ENCODE measurements at places on chromosomes 13 and 19.

DNA sequence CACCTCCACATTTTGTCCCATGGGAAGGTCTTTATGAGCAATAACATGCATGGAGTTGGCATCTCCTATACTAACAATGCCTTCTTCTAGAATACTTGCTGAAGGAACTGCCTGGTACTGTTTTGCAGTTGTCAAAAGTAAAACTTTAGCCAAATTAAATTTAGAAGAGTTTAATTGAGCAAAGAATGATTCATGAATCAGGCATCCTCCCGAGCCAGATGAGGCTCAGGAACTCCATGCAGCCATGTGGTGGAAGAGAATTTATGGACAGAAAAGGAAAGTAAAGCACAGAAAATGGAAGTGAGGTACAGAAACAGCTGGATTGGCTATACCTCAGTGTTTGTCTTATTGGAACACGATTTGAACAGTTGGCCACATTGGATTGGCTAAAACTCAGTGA is 1081.9 kb downstream of the SLITRK1 start:
- no peak for DNase-seq

GRCh38 chr19:33660410-33661124 is 38.8 kb downstream of the CHST8 start:
- no peak for DNase-seq

GRCh38 chr13:93372856-93373255 is 146.2 kb downstream of the GPC6 start:
- DNase-seq: no peak

DNA sequence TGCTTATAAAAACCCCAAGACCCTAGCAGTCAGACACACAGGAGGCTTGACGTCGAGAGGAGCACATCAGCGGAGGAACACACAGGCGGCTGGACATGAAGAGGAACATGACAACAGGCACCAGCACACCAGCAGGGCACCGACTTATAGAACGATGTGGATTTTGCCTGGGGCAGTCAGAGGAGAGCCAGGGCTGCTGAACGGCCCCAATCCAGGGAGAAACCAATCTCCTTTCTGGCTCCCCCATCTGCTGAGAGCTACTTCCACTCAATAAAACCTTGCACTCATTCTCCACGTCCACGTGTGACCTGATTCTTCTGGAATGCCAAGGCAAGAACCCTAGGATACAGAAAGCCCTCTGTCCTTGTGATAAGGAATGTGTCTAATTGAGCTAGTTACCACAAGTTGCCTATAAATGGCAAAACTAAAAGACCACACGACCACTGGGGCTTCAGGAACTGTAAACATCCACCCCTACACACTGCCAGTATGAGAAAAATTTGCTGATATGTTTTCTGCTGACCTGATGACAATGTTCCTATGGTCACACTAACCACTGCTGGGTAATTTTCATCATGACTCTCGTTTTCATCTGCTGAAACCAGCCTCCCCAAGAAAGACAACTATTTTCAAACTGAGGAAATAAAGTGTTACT is 35.8 kb upstream of the CEACAM21 start:
- DNase-seq: no peak

DNA sequence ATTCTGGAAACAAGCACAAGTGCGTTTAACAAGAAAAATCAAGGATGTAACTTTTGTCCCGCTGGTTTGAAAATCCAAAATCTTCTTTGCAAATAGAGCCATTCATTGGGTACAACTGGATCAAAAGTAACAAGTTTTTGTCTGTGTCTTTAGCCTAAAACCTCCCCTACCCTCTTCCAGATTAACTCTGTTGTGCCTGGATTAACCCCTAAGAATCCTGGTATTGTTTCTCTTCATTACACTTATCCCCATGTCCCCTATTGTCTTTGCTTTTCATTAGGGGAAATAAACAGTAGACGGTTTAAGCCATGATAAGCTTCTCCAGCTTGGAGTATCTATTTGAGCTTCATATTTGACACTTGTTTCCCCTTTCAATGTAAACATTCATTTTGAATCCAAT is 242.1 kb upstream of the ARGLU1 start:
- no peak for DNase-seq

DNA sequence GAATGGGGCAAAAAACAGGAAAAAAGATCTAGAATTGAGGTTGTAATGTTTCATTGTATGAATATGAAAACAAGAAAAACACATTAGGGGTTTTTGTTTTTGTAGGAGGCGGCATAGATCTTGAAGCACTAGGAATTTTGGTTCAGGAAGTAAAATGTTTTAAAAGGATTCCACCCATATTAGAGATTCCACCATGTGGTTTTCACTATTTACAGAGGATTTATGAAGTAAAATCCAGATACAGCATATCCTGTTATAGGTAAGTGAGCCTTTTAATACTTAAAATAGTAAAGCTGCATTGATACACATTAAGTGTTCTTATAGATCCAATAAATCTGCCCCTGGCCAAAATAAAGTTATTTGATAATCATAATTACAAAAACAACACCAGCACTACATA is 61.4 kb downstream of the MICU2 start:
- no peak for DNase-seq

DNA sequence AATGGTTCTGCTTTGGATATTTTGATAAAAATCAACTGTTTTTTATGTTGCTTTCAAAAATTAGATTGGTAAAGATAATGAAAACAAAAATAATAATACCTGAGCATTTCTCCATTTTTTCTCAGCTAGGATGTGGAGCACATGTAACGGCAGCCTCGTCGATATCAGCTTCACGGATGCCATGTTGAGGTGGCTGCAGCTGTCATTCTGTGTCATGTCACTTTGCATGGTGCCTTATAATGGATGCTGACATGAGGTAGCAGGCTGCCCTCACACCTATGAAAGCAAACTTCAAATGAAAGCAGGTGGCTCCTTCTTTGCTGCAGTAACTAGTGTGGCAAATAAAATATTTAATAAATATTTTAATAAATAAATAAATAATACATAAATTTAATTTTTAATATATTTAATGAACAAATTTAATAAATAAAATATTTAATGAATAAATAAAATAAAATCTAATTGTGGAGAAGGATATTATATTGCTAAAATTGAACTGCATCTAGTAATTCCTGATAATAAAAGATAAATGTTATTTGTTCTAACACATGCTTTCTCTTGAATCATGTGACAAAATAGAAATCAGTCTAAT is 955.7 kb upstream of the SLC10A2 start:
- DNase-seq: no peak

GRCh38 chr19:49863254-49863934 is 4.0 kb downstream of the PNKP start:
- DNase-seq: no peak

DNA sequence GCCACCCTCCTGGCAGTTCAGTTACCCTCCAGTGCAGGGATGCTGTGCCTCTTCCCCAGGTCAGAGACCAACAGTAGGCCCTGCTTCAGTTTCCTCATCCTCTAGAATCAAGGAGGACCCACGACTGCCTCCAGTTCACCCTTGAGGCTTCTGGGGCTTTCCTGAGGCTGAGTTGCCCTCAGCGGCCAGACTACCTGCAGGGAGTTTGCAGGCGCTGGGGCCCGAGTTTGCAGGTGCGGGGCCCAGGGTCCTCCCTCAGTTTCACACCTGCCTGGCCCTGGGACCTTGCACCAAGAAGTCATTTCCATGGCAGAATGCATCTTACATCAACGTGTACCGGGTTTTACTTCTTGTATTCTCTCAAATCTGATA is 38.9 kb upstream of the C19orf12 start:
- no peak for DNase-seq

- DNase-seq: no peak
These were observed 33.9 kb upstream of the SEMA6B start for GRCh38 chr19:4593409-4593851.

DNA sequence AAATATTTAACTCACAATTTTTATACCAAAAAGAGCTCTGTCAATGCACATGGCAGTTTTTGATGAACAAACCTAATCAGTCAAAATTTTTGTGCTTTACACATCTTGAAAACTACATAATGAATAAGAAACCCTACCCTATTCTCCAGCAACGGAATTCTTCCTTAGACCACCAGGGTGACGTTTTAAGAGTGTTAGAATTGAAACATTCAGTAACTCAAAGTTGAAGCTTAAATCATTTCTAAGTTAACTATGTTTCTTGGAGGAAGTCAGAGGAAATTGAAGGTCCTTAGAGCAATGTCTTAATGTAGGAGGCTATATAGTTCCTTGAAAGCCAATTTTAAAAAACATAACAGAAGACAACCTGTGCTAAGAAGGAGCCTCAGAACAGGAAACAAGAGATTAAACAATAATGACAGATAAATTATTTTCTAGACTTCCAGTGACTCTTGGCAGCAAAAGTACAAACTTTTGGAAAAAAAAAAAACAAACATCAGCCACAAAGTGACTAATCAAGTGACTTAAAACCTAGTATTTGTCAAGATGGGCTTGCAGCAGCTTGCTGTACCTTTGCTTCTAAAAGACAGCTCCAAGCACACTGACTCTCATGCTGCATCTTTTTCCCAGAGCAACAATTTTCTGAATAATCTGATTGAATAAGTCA is 6.2 kb downstream of the SPRY2 start:
- no peak for DNase-seq
